ENCODE measurements at places on chromosomes 2 and 18.
A peak's percentile ranks its signal among the peaks of the same experiment; 100 is the strongest.

DNA sequence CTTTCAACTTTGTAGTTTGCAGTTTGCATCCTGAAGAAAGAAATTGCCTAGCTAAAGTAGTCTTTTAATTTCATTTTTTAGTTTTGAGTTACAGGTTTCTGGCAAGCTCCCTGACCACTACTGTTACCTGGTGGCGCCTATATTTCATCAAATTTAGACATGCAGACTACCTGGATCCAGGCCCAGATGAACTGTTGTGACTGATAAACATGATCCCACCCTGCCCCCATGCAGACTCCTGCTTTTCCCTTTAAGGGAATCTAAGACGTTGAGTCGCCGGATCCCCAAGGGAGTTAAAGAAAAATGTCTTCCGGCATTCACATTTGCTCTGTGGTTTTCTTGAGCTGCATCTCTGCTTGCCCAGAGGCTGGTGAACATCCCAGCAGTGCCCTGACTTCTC lies 22.2 kb downstream of the METAP1D start:
- DNase-seq = no peak

GRCh38 chr2:198054299-198054698 lies 249.9 kb downstream of the PLCL1 start:
- DNase-seq = peak; percentile 62

- no peak for DNase-seq
Measured at GRCh38 chr2:179646862-179647587, 214.4 kb downstream of the ZNF385B start.

GRCh38 chr2:223580951-223581350 lies 21.2 kb downstream of the SCG2 start:
- no peak for DNase-seq

GRCh38 chr18:3715231-3716080 lies 265.5 kb downstream of the TGIF1 start:
- DNase-seq = no peak

DNA sequence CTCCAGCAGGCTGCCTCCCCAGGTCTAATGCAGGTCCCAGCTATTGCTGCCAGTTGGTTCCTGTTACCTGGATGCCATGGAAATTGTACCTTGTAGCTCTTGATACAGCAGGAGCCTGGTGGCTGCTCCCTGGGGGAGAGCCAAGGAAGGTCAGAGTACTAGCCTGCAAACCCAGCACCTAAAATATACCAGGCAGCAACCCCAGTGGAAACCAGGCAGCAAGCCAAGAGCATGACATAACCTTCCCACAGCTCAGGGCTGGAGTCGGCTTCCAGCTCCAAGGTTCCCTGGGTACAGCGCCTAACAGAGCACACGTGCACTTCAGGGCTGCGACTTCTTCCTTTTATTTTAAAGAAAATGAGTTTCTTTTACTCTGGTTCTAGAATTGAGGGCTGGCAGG lies 30.3 kb downstream of the TNP1 start:
- no peak for DNase-seq

GRCh38 chr18:35389095-35389618 lies 12.0 kb upstream of the ZNF396 start:
- DNase-seq = no peak

GRCh38 chr2:173759959-173760358 lies 205.2 kb downstream of the SP3 start:
- no peak for DNase-seq

DNA sequence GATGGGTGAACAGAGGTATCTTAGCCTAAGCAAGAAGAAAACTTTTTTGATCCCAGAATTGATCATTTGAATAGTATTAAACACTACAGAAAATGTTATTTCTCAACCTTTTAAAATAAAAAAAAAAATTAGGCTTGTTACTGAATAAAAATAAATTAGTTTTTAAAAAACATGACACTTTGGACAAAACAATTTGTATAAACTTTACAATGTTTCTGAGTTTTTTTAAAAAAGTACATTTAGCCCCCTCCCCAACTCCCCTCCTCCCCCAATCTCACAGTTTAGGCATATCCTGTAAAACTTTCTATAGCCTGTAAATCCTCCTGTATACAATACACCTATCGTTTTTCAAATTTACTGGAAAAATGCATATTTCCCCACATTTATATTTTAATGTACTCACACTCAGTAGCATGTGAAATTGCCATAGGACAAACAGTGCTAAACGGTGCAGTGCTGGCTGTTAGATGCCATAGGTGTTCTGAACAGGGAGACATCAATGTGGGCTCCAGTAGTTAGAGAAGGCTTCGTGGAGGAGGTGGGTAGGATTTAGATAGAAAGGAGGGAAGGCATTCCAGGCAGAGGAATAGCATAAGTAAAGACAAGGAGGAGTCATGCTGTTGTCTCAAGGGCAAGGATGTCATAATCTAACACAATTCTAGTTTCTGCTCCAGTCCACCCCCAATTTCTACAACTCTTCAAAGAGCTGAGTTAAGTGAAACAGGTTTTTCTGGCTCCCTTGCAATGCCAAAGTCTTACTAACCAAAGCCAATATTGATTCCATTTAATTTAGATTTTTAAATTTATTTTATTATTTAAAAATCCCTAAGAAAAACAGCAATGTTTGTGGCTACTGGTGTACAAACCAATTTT lies 50.9 kb downstream of the SP3 start:
- no peak for DNase-seq

- DNase-seq = no peak
Measured at GRCh38 chr2:18253686-18254197, 306.7 kb downstream of the RDH14 start.

DNA sequence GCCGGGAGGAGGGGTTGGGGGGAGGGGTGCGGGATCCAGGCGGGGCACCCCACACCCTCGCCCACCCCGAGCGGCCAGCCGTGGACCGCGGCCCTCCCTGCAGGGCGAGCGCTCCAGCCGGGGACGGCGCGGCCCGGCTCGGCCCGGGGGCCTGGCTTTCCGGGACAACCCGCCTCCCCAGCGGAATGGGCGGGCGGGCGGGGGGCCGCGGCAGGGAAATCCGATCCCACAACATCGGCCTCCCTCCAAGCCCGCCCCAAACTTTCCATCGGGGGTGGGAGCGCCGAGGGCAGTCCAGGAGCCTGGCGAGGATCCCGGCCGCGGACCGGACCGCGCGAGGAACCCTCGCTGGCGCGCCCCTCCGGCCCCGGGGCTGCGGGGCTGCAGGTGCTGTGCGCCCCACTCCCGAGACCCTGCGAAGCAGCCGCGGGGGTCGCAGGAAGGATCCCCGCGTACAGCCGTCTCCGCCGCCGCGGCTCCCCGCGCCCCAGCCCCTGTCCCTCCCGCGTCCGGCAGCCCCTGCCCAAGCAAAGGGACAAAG lies 529 bp downstream of the SEMA4C start:
- peak; percentile 62 for DNase-seq

GRCh38 chr2:227597036-227597435 lies 1.7 kb upstream of the SCYGR2 start:
- DNase-seq = no peak

GRCh38 chr2:47015206-47015605 lies 99.6 kb upstream of the MCFD2 start:
- DNase-seq = no peak
